ENCODE measurements at places on chromosomes 4 and X.

DNA sequence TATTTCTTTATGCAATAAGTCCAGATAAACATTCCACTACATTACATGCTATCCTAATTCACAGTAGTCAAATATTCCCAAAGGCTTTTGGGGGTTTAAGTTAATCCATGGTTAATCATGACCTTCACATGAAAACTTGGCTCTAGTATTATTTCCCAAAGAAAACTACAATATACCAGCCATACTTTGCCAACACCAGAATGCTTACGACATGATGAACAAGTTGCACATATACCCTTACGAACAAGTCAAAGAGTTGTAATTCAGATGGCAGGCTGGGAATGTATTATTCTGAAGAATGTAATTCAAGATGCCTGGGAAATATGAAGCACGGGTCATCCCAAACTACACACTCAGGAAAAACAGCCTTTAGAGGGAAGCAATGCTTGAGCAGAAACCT is 499.6 kb downstream of the PPARGC1A start:
- DNase-seq: no peak

- no peak for DNase-seq
These were observed 8.2 kb downstream of the MED14 start for GRCh38 chrX:40727093-40727492.

- no peak for DNase-seq
These were observed 236.7 kb downstream of the ASMT start for GRCh38 chrX:1851527-1851926.

DNA sequence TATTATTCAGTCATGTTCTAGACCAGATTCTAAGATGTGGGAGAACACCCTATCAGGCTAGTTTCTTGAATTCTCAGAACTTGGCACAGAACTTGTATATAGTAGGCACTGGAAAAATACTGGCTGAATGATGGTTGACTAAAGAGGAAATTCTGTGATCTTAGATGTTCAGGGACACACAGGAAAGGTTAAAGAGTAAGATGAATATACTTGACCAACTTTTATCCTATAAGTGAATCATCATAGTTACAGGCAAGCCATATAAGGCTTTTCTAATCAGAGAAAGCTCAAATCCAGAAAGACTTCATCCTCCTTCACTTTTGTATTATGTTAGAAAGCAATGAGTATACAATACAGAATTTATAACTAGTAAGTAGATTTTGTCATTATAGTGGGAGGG is 53.8 kb downstream of the SEPTIN11 start:
- no peak for DNase-seq

- no peak for DNase-seq
These were observed 529.4 kb upstream of the ATOH1 start for GRCh38 chr4:93299118-93299517.

DNA sequence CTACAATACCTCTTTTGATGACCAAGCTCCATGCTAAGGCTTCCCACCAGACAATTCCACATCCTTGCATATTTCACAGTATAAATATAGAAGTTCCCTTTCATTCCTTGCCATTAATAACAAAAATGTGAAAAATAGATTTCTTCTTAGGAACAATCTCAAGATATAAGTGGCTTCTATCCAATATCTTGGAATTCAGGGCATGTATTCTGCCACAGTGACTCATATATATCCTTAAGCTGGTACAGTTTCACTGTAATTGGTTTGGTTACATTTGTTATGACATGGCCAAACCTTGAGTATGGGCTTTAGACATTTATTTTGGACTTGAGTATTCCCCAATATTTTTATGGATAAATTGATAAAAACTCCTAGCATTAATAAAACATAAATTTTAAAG is 181.7 kb upstream of the DDX53 start:
- no peak for DNase-seq

DNA sequence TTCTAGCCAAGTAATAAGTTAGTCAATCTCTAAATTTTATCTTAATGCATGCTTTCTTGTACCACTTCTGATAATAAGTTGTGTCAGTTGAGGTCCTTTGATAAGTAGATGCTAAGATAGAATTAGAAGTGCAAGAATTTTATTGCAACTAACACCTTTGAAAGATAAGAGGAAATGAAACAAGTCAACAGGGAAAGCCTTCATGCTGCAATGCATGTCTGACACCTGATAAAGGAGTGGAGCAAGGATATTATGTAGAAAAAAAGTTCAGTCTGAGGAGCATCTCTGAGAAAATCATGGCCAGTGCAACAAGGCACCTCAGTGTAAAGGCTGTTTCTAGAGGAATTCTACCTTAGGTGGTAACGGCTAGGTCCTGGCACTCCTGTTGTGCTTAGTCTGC is 210.7 kb upstream of the PPP1R2C start:
- no peak for DNase-seq

DNA sequence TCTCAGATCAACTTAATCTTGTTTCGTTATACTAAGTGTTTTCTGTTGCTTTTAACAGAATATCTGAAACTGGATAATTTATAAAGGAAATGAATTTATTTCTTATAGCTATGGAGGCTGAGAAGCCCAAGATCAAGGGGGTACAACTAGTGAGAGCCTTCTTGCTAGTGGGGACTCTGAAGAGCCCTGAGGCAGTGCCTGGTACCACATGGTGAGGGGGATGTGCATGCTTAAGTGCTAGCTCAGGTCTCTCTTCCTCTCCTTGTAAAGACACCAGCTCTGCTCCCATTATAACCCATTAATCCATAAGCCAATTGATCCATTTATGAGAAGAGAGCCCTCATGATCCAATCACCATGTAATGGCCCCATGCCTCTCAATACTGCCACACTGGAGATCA is 17.9 kb downstream of the COX18 start:
- DNase-seq: no peak

GRCh38 chr4:37732526-37733186 is 46.5 kb upstream of the RELL1 start:
- DNase-seq: no peak

GRCh38 chr4:53781629-53782457 is 190.6 kb upstream of the LNX1 start:
- no peak for DNase-seq

DNA sequence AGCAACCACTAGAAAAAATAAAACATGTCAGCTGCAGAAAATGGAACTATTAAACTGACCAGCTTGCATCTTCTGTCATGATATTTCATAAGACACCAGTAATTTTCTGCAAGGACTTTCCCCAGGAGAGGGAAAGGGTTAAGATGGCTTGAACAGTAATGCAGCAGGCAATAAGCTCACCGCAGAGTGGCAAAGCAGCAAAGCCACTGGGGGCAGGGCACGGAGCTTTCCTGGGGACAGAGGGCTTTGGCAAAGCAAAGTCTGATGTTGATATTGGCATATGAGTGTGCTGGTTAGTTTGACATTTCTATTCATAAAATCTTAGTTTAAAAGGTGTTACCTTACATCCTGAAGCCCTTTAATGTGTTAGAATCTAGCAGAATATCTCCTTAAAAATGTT is 55.1 kb upstream of the NAP1L5 start:
- DNase-seq: no peak

- DNase-seq: no peak
These were observed 485.2 kb downstream of the GABRG1 start for GRCh38 chr4:45638641-45639040.

DNA sequence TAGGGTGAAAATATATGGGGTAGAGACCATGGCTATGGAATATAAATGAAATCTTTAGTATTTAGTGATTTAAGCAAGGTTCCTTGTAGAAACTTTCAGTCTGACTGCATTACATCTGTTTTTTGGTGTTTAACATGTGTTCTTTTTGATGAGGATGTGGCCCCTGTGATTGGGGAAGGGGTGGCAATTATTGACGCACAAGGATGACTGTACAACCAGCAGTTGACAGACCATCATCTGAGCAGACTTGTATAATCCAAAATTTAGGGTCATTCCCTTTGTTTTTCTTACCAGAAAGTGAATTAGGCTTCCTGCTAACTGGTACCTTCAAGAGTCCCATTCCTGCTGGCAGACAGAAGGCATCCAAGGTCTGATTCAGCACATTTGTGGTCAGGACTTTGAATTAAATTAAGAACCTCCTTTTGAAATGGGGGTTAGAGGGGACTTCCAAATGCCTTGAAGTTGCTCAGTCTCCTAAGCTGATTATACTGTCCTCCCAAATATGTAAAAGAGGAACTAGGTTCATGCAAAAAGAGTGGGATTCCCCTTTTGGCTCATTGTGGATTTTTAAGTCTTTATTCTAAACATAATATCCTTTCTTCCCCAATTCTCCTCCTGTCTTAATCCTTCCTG is 112.4 kb upstream of the CXCL13 start:
- DNase-seq: no peak

DNA sequence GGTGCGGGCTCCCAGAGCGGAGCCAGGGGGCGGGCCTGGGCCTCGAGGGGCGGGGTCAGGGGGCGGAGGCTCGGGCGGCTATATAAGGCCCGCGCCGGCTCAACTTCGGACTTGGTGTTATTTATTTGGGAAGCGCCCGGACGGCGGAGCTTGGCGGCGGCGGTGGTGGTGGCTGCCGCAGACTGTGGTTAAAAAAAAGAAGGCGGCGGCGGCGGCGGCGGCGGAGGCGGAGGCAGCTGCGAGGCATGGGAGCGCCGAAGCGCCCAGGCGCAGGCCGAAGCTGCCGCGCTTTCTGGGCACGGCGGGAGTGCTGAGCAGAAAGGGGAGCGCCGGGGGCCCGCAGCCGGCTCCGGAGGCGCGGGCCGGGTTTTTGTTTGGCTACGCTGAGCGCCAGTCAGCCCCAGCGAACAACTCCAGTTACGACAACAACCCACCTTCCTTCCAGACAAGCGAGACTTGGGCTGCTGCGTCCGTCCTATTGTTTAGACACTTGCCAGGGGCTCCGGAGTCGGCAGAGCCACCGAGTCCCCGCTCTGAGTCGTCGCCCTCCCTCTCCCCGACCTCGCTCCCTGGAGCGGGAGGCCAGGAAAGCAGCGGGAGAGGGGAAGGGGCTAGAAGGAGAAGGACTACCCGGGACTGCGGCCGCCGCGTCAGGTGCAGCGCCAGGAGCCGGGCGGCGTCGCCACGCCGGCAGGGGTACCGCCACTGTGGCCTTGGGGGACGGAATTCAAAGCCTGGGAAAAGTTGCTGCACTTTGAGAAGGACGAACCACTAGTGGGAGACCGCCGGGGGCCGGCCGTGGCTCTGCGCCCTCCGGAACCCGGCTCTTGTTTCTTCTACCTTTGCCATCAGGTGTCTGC is at the start of gene SLIT2:
TSS of gene SLIT2 (plus strand) at position 110 of the 860 bp plus-strand sequence. CDS start 1,911 bp downstream, outside the sequence.
- peak; percentile 95 for DNase-seq

DNA sequence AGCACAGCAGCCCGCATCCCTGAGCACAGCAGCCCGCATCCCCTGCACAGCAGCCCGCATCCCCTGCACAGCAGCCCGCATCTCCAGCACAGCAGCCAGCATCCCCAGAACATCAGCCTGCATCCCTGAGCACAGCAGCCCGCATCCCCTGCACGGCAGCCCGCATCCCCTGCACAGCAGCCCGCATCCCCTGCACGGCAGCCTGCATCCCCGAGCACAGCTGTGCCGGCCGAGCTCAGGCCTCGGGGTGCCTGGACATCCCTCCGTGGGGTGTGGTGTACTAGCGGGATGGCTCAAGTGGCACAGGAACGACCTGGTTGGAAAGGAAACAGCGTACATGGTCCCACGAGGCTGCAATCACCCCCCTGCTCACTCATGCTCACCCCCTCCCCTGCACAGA is 26.8 kb downstream of the ABLIM2 start:
- no peak for DNase-seq

DNA sequence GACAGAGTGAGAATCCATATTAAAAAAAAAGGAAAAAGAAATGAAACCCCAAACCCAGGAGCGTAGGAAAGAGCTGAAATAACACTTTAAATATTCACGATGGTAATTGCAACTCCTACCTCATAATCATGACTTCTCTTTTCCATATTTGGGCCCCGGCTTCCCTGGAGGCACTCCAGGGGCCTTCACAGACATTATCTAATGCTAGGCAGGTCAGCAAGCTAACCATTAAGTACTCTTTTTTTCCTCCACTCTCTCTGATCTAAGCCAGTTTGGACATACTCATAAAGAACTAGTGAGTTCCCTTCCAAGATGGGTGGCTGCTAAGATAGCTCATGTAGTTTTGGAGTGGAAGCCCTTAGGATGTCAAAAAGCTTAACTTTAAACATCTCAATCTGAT is 83.2 kb downstream of the SH3KBP1 start:
- no peak for DNase-seq

DNA sequence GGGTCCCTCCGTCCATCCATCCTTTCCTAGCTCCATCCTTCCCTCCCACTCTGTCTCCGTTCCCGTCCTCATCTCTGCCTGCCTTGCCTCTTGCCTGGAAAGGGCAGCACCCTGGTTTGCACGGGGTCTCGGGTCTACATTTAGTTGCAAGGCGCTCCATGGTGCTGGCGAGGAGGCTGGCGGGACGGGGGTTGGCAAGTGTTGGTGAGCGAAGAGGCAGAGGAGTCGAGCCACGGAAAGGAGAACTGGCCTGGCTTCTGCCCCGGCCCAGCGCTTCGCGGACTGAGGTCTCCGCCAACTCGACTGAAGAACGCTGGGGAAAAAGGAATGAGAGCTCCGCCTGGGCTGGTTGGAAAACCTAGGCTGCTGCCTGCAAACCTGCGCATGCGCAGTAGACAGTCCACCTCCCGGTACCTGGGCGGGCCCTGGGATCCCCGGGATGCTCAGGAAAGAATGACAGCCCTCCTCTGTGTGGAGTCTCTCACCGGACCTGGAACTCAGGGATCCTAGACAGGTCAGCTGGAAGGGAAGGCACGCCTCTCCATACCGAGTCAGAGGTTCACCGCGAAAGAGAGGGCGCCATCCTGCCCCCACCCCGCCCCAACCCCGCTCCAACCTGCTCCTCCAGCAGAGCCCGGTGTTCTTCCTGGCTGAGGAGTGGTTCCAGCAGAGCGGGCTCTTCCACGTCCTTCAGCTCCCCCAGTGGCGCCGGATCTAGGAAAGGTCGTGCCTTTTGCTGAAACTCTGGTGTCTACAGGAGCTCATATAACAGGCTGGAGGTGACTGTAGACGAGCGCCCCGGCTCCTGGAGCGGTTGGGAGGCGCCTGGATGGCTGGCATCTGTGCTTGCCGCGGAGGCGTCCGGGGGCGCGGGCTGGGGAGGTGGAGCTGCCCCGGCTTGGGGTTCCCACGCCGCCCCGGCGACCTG is 6.0 kb downstream of the FRG2 start:
- DNase-seq: peak; percentile 69

GRCh38 chr4:143354990-143355389 is 18.3 kb downstream of the GAB1 start:
- no peak for DNase-seq

Data from ecto neural progenitor cell (in vitro differentiated cells).